Breast epithelium (tissue), 4 donors: ENCODE measurements at places on chromosomes 4 and X. TPM values are rescaled to one million over a fixed set of nuclear protein-coding genes. Genes with fewer than 3 reads are reported as not detected.

- peaks cover 22% of the 10 kb centered on the region for H3K27me3 ChIP-seq
- DNase-seq: no peak
- H3K36me3 ChIP-seq: no peaks in the 10 kb centered on the region
- no peaks in the 10 kb centered on the region for H3K4me1 ChIP-seq
- no peak overlapping the region for H3K27ac ChIP-seq
These were observed 85.9 kb downstream of the OTC start for GRCh38 chrX:38438321-38438720.

GRCh38 chr4:145277011-145277410 lies 96.6 kb upstream of the OTUD4 start:
- H3K27me3 ChIP-seq: no peaks in the 10 kb centered on the region
- no peak overlapping the region for H3K4me3 ChIP-seq
- H3K36me3 ChIP-seq: no peaks in the 10 kb centered on the region
- H3K4me1 ChIP-seq: no peaks in the 10 kb centered on the region

The GUF1 gene
- total RNA-seq: 19.0 TPM

The RRH gene
- 0.73 TPM for total RNA-seq
